ENCODE measurements at places on chromosomes 7 and 10.

DNA sequence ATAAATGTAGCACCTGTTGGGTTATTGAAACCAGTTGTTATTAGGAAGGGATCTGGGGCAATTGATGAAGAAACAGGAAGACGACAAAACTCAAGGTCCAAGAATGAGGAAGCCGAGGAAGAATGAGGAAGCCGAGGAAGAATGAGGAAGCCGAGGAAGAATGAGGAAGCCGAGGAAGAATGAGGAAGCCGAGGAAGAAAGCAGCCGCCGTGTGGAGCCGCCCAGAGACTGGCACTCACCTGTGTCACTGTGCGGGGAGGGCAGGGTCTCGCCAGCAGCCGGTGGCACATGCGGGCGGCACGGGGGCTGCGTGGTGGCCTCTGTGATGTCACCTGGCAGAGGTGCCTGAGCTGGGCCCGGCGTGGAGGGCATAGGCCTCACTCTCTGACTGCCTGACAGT lies 71.1 kb upstream of the CFAP46 start:
- no peak for DNase-seq

GRCh38 chr7:138008588-138009349 lies 6.9 kb upstream of the CREB3L2 start:
- DNase-seq, result no peak

DNA sequence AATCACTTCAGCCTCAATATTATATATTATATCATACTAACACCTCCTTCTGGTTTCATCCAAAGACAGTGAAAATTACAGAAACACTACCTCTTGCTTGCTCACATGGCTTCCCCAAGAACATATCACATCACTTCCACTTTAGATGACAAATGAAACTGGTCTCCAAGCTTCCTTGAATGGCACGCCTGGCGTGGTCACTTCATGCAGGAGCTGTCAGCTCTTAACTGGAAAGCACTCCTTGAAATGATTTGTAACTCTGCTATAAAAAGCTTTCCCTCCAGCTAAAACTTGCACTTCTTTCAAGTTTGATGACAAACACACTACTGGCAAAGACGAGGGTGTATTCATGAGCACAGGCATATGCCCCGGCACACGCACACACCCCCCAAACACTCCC lies 84.1 kb upstream of the INHBA start:
- DNase-seq, result no peak

- no peak for DNase-seq
Observed at GRCh38 chr7:70271617-70272081, 673.4 kb downstream of the AUTS2 start.

- no peak for DNase-seq
Observed at GRCh38 chr7:77903597-77903996, 105.0 kb downstream of the PHTF2 start.

DNA sequence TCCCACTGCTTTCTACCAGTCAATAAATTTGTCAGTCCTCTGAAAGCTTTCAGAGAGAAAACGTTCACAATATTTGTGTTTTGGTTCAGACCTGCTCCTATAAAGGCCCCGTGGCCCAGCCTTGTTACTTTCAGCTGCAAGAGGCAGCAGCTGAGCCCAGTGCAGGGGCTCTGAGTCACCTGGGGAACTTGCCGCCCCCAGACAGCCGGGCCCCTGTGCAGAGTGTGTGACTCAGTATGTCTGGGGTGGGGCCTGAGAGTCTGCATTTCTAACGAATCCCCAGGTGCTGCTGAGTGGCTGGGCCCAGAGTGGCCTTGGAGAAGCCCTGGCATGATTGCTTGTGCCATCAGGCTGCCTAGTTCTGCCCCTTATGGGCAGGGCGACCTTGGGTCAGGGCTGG lies 303.5 kb downstream of the PAXIP1 start:
- no peak for DNase-seq

GRCh38 chr10:132326925-132327324 lies 5.1 kb upstream of the LRRC27 start:
- no peak for DNase-seq

DNA sequence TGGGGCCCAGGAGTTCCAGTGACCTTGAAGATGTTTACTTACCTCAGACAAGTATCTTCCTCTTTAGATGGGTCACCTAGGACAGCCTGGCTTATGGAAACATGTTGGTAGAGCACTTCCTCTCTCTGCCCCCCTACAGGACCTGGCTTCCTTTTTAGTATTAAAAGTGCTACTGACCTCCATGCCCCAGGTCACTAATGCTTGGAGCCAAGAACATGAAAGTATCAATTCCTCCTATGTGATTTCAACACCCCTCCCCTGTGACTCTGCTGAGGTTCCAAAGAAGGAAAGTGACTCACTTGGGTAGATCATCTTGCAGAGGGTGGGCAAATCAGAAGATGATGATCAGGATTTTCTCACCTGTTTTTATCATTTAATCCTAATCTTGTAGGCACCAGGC lies 125.3 kb upstream of the CCDC6 start:
- no peak for DNase-seq

- no peak for DNase-seq
Observed at GRCh38 chr10:132517951-132518521, 19.6 kb upstream of the INPP5A start.

Data from HS-5 (cell line).